Activated T-cell treated with anti-CD3 and anti-CD28 coated beads for 24 hours (primary cell): ENCODE measurements at places on chromosomes 7 and 10.

DNA sequence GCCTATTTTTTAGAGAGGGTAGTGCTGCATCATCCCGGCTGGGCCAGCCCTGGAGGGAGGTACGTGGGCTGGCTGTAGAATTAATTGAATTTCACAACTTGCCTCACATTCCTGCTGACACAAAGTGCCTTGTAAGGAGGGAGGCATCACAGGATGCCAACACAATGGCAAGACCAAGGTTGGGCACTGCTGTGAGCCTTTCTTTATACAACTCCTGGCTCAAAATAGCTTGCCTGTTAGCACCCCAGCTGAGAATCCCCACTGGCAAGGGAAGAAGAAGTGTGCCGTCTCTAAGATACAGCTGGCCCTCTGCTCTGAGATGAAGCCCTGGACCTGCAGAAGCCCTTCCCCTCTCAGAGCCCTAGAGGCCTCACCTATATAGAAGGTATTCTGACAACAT lies 873.9 kb downstream of the GRID1 start:
- no peak for DNase-seq

GRCh38 chr7:127938588-127938987 lies 92.6 kb downstream of the LRRC4 start:
- DNase-seq: no peak

DNA sequence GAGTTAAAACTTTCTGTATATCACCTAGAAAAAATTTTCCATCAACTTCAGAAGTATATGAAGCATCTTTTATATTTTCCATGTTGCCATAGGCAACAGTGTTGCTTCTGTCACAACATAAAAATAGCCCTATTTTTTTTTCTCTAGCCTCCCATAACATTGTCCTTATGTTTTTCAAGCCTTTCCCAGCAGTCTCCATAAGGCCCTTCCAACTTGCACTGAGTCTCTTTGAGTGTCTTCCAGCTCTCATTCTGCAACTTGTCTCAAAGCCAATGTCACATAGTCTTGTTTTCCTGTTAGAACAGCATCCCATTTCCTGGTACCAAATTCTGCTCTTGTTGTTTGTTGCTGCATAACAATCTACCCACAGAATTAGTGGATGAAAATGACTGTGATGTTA lies 1055.5 kb upstream of the GHITM start:
- no peak for DNase-seq

DNA sequence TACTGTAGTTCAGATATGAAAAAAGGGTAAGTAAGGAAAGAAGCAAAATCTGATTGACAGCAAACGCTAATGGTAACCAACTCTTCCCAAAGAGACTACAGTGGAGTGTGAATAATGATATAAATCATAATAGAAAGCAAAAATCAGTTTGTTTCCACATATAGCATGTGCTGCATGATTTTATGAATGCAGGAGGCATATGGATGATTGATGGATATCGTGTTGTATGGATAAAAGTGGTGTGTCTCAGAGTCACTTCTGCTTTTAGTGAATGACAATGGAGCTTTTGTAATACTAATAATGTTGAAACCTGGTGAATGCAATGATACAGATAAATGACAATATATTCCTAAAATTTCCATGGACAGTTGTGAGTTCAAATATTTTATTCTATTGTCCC lies 36.6 kb upstream of the PALS2 start:
- DNase-seq: no peak

- DNase-seq: no peak
Measured at GRCh38 chr7:157558875-157559595, 222.2 kb downstream of the DNAJB6 start.

DNA sequence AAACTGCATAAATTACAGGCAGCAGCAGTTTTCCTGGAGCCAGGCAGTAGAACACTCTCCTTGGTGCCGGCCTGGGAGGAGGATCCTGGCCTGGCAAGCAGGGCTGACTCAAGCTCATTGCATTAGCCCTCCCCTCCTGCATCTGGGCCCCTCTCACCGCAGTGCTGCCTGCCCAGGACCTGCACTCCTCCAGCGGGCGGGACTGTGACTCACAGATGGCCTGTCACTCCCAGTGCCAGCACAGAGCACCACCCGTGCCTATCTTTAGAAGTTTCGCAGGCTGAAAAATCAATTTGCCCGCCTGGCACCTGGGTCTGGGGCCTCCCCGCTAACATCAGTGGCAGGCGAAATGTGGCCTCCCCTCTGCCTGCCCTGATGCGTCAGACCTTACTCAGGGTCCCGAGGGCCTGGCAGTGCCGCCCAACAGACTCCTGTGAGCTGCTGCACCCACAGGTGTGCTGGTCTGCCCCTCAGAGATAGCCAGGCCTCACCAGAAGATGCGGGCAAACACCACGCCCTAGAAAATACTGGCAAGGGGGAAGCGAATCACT lies 123.8 kb downstream of the KCNMA1 start:
- DNase-seq: no peak

- no peak for DNase-seq
Measured at GRCh38 chr7:133391206-133391605, 138.3 kb downstream of the EXOC4 start.

DNA sequence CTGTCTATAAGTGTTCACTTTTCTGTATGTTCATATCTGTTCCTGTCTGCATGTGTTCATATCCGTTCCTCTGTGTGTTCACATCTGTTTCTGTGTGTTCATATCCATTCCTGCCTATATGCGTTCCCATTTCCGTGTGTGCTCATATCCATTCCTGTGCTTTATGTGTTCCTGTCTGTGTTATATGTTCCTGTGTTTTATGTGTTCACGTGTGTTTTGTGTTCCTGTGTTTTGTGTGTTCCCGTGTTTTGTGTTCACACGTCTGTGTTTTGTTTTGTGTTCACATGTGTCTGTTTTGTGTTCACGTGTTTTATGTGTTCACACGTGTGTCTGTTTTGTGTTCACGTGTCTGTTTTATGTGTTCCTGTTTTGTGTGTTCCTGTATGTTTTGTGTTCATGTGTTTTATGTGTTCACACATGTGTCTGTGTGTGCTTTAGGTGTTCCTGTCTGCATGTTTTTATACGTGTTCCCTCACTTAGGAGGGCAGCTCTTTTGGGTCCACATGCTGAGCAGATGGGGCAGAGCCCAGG lies 42.2 kb upstream of the CNPY1 start:
- no peak for DNase-seq

DNA sequence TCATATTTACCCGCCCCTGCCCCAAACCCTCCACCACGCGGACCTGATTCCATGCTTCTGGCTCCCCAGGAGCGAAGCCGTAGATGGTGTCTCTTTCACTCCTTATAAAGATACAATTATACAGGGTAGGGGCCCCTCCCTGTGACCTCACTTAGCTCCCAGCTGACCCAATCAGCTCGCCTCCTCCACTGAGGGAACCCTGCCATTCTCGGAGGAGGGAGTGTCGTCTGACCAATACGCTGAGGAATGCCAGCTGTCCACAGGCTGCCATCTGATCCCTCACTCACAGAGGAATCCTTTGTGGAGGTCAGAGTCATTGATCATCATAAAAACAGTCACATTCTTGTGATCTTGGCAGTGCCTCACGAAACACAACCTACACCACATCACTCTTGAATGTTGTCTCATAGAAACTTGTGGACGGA lies 67.5 kb upstream of the INSIG1 start:
- no peak for DNase-seq
